Astrocyte of the hippocampus (primary cell): ENCODE measurements at places on chromosomes 1 and 21.
A peak's percentile ranks its signal among the peaks of the same experiment; 100 is the strongest.

- peak; percentile 93 for DNase-seq
Measured at GRCh38 chr1:35505911-35506798, 51.0 kb downstream of the KIAA0319L start.

DNA sequence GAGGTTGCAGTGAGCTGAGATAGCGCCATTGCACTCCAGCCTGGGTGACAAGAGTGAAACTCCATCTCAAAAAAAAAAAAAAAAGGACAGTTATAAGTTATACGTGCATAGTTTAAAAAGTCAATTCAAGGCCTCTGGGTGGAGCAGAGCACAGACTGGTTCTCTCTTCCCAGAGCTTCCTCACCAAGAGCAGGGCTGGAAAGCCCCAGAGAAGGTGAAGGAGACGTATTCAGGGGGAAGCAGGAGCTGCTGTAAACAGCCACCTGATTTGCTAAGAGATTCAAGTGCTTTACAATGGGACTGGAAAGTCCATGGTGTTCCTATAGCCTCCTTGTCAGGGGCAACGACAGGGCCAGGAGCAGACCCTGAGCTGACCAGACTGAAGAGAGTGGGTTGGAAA is 85.0 kb upstream of the LYST start:
- no peak for DNase-seq

- DNase-seq, result no peak
Measured at GRCh38 chr21:38166173-38166535, 90.6 kb upstream of the KCNJ15 start.

GRCh38 chr1:233281711-233282581 is 13.6 kb downstream of the PCNX2 start:
- DNase-seq, result peak; percentile 81

GRCh38 chr1:34597877-34598514 is 156.9 kb upstream of the GJB5 start:
- peak; percentile 87 for DNase-seq

- no peak for DNase-seq
Measured at GRCh38 chr21:39074508-39074907, 108.7 kb downstream of the PSMG1 start.

DNA sequence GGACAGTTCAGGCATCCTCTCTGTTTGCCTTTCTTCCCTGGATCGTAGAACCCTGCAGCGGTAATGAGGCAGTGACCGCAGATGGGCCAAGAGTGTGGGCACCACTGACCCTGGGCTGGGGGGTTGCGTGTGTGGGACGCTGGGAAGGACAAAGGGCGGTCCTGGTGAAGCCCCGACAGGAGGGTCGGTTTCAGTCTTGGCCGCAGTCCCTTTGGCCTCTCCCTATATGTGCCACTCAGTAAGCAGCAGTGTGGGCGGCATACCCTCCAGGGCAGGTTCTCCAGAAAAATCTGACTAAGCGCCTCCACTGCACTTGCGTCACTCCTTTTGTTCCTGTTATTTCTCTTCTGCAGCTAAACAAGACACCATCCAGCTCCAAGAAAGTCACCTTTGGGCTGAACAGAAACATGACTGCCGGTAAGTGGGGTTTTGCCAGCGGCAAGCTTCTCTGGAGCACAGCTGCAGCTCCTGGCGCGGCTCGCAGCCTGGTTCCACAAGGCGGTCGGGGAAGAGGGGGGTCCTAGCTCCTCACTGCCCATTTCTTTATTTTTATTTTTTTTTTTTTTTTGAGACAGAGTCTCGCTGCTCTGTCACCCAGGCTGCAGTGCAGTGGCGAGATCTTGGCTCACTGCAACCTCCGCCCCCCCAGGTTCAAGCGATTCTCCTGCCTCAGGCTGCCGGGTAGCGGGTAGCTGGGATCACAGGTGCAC is 27.7 kb upstream of the PDXK start:
- DNase-seq, result no peak

DNA sequence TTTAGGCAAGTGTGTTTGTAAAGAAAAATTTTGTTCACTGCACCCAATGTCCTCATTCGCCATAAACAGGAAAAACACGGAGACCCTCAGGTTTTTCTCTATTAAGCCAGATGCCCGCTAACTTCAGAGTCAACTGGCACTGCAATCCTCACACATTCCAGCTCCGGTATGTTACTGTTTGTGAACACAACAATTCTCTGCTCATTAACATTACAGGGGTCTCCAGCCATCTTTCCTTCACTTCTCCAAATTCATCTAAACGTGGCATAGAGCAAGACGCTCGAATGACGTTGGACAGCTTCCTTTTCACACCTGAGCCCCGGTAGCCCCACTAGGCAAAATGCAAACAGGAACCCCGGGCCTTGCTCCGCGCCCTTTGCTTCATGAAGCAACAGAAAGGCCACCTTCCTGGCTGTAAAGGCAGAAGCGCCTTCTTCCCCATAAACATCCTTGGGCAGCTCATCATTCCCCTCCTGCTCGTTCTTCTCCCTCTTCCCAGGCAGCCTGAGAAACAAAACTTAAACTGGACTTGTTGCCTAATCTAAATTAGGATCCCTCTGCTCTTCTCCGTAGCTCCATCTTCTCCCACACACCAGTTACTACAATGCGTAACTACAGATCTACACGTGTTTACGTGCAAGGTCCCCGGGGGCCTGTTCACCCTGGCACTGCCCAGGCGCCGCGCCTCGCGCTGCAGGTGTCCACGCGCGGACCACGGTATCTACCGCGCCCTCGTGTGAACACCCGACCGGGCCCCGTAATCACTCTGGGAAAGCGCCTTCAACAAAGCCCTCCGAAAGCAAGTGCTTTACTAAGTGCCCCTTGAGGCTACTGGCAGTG is 1.2 kb downstream of the LBR start:
- DNase-seq, result peak; percentile 58

DNA sequence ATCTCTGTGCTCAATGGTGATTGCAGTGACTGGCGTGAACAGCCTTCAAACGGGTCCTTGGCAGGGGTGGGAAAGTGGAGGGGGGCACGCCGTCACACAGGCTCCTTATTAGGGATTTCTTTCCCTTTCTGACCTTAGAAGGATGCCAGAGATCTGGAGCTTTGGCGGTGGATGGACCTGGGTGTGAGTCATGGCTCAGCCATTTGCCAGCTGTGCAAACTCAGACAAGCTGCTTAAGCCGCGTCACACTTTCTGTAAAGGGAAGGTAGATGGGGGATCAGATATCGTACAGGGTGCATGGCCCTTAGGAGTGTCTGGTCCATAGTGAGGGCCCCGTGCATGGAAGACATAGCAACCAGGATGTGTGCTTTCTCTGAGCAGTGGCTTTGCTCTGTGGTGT is 48.3 kb upstream of the C1orf174 start:
- DNase-seq, result no peak

GRCh38 chr21:26405735-26406361 is 167.2 kb downstream of the CYYR1 start:
- DNase-seq, result peak; percentile 74

- peak; percentile 20 for DNase-seq
Measured at GRCh38 chr1:178311164-178311563, 185.6 kb downstream of the CLEC20A start.

GRCh38 chr1:161193561-161194235 is 5.2 kb downstream of the ADAMTS4 start:
- no peak for DNase-seq

GRCh38 chr1:147760481-147761260 is at the start of gene GJA5:
Gene GJA5 (minus strand): TSS chr1:147760602. CDS start chr1:147759238, 1,364 bp downstream.
- no peak for DNase-seq

GRCh38 chr1:198696211-198696610 is 57.4 kb downstream of the PTPRC start:
- no peak for DNase-seq

GRCh38 chr1:19140465-19140864 is 69.6 kb downstream of the UBR4 start:
- no peak for DNase-seq

DNA sequence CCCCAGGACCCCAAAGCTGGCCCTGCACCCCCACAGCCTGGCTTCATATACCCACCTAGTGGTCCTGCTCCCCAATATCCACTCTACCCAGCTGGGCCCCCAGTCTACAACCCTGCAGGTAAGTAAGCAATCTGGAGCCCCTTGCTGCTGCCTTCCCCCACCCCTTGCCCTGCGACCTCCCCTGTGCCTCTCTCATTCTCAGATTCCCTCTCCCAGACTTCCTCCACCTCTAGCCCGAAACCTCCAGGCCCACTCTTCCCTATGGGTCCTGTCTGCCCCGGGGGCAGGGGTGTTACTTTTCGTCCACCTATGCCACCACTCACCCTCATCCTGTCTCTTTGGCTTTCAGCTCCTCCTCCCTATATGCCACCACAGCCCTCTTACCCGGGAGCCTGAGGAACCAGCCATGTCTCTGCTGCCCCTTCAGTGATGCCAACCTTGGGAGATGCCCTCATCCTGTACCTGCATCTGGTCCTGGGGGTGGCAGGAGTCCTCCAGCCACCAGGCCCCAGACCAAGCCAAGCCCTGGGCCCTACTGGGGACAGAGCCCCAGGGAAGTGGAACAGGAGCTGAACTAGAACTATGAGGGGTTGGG is 2.9 kb downstream of the SHISA4 start:
- no peak for DNase-seq

GRCh38 chr1:228348708-228349467 is 57.7 kb downstream of the TRIM11 start:
- no peak for DNase-seq

DNA sequence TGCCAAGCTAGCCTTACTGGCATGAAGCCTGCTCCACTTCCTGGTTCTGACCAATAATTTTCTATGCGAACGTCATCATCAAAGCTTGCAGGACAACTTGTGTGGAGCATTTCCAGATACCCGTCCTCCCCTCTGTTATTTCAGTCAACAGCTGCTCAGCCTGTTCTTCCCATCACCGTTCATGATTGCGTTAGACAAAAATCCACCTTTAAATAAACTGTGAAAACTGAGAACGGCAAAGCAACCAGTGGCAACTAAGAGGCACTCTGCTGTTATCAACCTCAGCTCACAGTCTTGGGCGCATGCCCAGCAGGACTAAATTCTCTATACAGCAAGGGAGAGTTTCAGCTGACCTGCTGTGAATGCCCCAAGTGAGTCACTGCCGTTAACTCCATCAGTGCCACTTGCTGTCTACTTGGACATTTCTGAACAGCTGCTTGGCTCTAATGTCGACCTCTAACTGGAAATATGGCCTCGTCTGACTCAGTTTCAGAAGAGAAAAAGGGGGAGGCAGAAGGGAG is 207.4 kb upstream of the RUNX1 start:
- peak; percentile 98 for DNase-seq
